ENCODE measurements at places on chromosomes 5 and 9.
A peak's percentile ranks its signal among the peaks of the same experiment; 100 is the strongest.

DNA sequence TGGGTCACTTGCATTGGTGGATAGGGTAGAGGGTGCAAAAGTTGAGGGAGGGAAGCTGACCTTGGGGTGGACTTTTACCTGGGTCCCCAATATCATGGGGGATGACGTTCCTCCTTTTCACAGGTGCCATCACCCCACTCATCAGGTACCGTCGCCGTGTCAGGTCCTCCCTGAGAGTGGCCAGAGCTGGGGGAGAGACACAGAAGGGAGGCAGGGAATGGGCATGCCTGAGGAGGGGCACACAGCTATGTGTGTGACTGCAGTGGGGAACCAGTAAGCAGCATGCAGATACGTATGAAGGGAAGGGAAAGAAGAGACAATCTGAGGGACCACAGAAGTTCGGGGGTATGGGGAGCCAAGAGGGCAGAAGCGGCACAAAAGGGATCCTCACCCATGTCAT lies 6.5 kb downstream of the CREB3 start:
- no peak for DNase-seq

- no peak for DNase-seq
Observed at GRCh38 chr9:131641618-131642495, 96.5 kb downstream of the PRRT1B start.

- peak; percentile 96 for DNase-seq
Observed at GRCh38 chr5:102959055-102959454, 160.9 kb downstream of the GIN1 start.

GRCh38 chr9:23926368-23926767 lies 100.3 kb upstream of the ELAVL2 start:
- no peak for DNase-seq

GRCh38 chr5:116379306-116379705 lies 195.3 kb downstream of the SEMA6A start:
- DNase-seq, result no peak

- no peak for DNase-seq
Observed at GRCh38 chr5:179620293-179620692, 3.2 kb downstream of the HNRNPH1 start.

- DNase-seq, result peak; percentile 57
Observed at GRCh38 chr5:6158974-6159831, 219.1 kb downstream of the MED10 start.

DNA sequence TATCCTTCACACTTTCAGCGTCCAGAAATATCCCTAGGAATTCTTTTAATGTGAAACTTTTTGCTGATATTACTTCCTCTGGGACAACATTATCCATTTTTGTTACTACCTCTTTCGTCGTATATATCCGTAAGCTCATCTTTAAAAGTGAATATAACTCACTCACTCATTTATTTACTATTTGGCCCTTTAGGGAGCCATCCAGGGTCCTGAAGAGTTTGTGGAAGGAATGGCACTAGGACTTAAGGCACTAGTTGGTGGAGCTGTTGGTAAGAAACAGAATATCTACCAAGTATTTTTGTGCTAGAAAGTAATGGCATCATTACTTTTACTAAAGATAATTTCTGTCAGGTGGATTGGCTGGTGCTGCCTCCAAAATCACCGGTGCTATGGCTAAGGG lies 192.7 kb downstream of the VPS13A start:
- DNase-seq, result no peak

GRCh38 chr9:126523611-126524111 lies 90.1 kb upstream of the LMX1B start:
- DNase-seq, result no peak

DNA sequence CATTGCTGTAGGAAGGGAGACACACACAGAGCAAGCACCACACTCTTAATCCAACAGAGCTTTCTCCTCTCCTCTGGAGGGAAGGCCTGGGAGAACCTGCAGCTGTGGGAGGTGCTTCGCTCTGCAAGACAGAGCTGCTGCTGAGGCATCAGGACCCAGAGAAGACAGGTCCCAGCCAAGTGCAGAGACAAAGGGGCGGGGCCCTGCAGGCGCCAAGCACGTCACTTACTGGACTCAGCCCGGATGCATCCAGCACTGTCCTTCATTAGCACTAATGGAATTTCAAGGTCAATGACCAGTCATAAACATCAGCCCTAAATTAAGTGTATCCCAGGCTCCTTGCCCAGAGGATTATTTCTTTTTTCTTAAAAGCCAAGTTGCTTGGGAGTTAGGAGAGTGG lies 337.1 kb upstream of the PANK3 start:
- no peak for DNase-seq

- DNase-seq, result peak; percentile 44
Observed at GRCh38 chr9:136488247-136489214, 5.7 kb upstream of the SEC16A start.

DNA sequence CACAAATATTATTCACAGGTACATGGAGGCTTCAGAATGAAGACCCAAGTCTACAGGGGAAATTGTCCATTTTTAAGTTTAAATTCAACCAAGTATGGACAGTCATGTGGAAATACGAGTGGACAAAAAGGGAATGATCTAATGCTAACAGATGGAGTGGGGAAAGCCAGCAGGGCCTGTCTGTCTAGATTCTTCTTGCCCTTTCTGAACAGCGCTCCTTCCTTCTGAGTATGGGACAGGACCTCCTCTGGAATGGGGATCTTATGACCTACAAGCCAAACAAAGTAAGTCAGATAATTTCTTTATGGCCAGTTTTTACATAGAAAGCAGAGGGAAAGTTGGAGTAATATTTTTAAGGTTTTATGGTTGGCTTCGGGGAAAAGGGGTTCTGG lies 119.8 kb upstream of the NEK6 start:
- no peak for DNase-seq

DNA sequence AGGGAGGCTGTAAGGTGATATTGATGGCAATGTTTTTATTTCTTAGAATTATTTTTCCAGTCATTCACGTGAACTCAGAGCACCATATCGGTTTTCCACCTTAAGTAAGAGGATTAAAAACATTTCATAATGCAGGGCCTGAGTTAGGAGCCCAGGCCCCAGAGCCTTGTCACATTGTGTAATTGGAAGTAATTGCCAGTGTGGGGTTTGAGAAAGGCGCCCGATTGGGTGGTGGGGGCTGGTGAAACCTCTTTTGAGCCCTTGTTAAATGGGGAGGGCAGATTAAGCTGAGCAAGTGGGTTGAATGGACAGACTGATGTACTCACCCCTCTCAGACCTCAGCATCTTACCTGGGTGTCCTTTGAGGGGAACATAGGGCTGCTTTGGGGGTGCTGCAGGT lies 116.7 kb upstream of the PITX1 start:
- DNase-seq, result no peak

DNA sequence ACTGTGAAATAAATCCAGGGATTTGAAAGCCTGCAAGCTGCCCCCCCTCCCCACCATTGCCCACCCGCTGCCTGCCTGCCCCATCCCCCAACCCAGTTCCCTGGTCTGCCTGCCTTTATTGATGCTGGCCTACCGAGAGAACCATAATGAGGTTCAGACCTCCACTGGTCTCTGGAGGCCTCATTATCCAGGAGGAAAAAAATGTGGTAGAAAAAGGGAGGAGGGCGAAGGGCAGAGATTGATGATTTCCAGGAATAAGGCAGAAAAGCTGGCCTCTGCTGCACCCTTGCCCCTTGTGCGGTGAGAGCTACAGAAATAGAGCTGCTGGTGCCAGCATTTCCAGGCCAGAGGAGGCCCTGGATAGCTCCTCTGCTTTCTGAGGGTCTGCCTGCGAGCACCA lies 216.1 kb downstream of the PAPPA start:
- no peak for DNase-seq

DNA sequence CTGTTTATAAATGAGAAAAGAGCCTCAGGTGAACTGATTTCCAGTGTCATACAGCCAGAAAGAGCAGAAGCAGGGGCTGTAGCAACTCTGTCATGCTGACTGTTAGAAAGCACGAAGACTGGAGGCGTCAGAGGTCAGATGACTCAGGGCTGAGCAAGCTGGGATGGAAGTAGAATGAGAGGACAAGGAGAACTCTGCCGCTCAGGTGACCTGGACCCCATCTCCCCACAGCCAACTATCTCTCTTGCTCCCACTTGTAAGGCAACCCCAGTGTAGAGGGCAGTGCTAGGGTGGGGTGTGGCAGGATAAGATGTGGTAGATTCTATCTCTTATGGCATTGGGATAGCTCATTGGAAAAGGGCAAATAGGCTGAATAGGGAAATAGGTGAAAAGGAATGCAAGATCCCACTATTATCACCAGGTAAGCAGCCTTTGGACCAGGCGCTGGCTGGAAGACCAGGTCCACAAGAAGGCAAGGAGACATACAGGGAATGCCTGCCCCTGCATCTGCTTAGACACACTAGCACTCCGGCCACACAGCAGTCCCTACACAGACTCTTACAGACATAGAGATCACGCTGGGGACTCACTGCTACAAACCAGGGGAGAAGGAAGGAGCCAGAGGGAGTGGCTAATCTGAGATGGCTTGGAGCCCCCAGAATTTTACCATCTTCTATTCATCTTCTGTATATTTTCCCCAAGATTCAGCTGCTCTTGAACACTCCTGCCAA lies 21.2 kb upstream of the LOX start:
- peak; percentile 84 for DNase-seq

- DNase-seq, result no peak
Observed at GRCh38 chr9:129507805-129508204, 113.1 kb downstream of the C9orf50 start.

GRCh38 chr9:124809211-124809610 lies 32.3 kb downstream of the OLFML2A start:
- DNase-seq, result no peak

DNA sequence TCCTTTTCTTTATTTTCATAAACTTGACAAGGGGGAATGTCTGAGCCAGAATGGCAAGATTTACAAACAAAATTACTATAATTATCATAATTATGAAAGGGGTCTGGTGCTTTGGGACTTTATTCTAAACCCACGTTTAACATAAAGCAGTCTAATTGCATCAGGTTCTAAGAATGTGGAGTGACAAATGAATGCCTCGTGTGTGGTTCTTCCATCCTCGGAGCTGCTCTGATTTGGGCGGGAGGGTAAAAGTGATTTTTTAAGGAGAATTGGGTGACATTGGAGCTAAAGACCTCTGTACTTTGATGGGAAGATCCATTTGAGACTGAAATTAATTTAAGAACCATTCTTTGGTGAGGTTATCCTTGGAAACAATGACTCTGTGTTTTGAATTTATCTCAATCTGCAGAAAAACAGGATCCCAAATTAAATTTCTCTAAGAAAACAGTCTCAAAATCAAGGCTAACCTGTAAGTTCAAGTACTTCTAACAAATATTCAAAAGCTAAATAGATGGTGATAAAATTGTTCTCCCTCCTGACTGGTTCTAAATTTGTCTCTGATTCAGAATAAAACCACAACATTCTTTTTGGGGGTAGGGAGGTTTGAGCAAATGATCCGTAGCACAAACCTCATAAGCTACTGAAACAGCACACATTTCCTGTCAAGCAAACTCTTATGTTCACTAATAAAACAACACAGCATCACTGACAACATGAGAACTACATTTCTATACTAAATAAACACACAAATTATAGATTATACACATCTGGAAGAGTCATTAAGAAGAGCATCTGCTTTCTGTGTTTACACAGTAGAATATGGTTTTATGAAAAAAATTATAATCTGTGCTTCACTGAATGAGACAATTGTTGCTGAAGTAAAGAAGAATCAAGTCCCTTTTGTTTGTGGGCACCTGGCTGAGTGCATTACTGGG lies 85.5 kb downstream of the DCP2 start:
- peak; percentile 80 for DNase-seq

- peak; percentile 71 for DNase-seq
Observed at GRCh38 chr5:84383816-84384603, 670 bp downstream of the EDIL3 start.

- peak; percentile 48 for DNase-seq
Observed at GRCh38 chr9:109705515-109705914, 74.5 kb upstream of the PALM2AKAP2 start.

DNA sequence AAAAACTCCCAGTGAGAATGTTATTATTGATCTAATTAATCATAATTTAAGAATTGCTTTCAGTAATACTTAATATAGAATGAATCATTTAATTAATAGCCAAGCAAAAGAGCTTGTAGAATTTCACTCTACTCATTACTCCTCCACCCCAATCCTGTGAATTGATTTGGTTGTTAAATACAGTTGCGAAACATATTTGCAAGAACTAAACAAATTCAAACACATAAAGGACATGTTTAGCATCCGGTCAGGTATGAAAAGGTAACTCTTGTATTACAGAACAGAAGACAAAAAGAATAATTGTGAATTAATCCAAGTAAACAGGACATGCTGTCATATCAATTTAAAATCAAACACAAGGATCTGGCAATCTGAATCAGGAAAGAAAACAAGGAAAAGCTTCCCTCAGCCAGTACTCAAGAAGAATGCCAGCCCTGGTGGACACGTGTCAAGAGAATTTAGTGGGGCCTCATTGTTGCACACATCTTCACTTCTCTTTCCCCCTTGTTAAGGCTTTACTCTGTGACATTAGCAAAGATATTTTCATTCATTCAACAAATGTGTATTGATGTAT lies 89.4 kb upstream of the SLC12A2 start:
- DNase-seq, result no peak

DNA sequence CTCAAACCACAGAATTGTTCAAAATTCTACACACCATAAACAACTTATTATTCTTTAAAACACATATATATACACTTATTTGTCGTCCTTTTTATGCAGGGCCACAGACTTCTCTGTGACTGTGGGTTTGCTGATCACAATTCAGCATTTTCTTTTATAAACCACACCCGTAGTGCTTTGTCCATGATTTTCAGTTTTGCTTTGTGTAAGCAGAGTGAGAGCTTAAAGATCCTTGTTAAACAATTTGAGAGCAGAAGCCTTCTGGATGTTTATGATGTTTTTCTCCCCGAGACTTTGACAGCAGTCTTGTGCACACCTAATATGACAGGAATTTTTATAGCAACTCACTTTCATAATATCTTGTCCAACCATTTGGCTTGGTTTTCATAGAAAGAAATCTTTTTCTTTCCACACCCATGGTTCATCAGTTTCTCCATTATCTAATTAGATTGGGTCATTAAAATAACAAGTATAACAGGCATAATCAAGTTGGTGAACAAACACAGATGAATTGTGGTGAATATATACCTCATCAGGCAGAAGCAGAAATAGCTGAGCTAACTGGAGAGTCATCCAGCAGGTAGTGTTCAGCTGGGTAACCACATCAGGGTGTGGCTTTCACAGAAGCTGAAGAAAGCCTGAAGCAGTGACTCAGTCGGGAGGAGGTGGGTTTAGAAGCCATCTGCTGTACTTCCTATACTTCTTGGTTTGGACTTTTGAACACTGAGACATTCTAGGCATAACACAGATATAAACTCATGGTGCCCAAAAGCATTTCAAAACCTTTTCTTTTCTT lies 232.8 kb downstream of the DOCK8 start:
- DNase-seq, result peak; percentile 87

DNA sequence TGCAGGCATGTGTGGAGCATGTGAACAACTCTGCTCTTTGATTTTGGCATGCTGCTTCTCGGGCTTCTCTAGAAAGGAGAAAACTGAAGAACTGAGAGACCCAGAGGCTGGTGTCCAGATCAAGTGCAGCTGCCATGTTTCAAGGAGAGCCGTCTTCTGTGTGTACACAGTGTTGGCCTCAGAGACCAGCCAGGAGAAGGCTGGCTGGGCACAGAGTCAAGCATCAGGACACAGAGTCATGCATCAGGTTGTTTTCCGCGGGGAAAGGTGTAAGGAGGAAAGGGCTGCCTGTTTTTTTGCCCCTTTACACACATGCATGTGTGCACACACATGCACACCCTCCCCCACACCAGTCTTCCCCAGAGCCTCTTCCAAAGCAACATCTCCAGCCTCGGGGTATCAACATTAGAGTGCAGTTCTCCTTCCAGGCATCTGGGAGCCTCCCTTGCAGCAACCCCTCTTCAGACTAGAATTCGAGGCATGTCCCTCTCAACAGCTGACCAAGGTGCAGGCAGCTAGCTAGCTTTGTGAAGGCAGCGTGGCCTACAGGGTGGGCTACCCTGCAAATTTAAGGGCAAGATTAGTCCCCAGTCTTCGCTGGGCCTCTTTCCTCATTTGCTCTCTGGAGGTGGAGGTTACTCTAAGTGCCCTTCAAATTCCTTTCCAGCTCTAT lies 180.9 kb downstream of the AOPEP start:
- no peak for DNase-seq

Measured in M059J (cell line).